8988T (cell line): ENCODE measurements at places on chromosomes 16 and 17.
A peak's percentile ranks its signal among the peaks of the same experiment; 100 is the strongest.

DNA sequence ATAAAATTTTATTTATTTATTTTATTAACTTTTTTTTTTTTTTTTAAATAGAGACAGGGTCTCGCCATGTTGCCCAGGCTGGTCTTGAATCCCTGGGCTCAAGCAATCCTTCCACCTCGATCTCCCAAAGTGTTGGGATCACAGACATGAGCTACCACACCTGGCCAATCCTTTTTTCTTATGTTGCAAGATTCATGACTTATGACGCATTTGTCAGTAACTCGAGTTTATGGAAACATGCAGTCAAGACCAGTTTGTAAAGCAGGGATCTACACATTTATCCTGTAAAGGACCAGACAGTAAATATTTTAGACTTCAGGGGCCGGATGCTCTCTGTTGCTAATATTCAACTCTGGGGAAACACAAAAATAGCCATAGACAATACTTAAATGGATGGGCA lies 9.4 kb upstream of the MAP2K6 start:
- DNase-seq: no peak

GRCh38 chr17:32588982-32589381 lies 102.2 kb downstream of the CDK5R1 start:
- DNase-seq: peak; percentile 28

GRCh38 chr16:87048730-87049115 lies 268.5 kb downstream of the C16orf95 start:
- DNase-seq: no peak

DNA sequence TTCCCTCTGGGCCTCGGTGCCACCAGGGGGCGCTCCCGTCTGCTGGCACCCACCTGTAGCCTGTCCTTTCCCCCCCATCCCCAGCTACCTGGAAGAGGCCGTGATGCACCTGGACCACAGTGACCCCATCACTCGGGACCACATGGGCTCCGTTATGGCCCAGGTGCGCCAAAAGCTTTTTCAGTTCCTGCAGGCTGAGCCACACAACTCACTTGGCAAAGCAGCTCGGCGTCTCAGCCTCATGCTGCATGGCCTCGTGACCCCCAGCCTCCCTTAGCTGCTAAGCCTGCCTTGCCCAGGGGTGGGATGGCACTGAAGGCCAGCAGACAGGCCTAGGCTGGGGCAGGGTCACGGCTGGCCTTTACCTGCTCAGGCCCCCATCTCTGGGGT lies 818 bp upstream of the NRN1L start:
- peak; percentile 97 for DNase-seq

GRCh38 chr16:84199861-84200260 lies 8.9 kb downstream of the ADAD2 start:
- DNase-seq: no peak

- peak; percentile 96 for DNase-seq
These were observed 3.5 kb upstream of the PKMYT1 start for GRCh38 chr16:2983706-2984136.

DNA sequence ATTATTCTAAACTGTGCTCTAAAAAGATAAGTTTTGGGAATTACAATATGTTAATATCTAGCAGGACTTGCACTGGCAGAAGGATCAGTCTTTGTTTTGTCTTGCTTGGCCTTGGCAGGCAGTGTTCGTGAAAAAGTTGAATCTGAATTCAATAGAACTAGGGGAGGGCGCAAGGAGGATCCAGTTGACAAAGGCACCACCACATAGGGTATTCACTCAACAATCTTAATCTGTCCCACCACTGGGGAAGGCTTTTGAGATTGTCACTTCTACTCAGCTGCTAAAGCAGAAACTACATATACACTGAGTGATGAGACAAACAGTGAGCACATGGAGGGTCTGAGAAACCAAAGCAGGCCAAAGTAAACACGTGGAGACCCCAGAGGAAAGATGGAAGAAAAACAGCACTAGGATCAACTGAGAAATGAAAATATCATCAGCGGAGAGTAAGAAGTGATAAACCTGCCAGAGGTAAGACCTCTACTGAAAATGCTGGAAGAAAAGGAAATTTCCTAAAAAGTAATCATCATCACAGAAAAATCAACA lies 2.4 kb downstream of the AMFR start:
- DNase-seq: no peak

DNA sequence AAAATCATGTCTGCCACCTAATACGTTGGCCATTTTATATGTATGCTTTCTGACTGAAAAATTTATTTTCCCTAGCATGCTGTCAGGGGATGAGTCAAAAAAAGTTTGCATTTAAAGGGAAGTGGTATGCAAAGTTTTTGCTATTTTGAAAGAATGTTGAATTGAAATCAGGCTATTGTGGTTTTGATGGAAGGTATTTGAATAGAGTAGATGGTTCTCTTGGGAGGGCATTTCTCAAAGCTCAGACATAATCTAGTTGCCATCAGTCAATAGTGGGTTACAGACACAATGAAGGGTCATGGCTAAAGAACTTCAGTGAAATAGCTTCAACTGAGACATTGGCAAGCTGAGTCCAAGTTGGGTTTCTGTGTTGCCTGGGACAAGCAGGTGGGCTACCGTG lies 102.4 kb downstream of the MAP2K6 start:
- DNase-seq: no peak

DNA sequence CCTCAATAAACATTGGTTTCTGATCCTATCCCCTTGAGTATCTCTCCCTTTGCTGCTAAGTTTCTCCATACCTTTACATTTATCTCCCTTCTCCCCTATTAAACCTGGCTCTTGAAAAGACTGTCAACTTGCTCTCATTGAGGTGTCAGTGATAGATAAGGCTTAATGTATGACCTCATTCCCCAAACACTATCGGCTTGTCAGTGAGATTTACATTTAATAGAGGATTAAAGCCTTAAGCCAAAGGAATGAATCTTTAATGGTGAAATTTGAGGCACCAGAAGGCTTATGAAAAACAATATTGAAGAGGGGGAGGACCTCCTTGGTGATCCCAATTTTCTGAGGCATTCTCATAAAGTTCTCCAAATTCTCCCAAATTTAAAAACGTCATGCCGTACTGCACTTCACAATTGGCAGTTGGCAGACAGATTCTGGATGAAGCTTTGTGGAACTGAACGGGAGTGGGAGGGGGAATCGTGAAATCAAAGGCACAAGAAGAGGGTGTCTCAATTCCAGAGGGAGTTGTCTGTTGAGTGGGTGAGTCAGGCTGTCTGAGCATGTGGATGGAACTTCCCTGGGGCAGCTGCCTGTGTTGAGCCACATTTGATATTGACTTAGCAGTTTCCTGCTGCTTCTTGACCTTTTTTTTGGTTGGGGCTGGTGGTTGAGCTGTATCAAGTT lies 478.8 kb downstream of the NPIPA7 start:
- DNase-seq: no peak

DNA sequence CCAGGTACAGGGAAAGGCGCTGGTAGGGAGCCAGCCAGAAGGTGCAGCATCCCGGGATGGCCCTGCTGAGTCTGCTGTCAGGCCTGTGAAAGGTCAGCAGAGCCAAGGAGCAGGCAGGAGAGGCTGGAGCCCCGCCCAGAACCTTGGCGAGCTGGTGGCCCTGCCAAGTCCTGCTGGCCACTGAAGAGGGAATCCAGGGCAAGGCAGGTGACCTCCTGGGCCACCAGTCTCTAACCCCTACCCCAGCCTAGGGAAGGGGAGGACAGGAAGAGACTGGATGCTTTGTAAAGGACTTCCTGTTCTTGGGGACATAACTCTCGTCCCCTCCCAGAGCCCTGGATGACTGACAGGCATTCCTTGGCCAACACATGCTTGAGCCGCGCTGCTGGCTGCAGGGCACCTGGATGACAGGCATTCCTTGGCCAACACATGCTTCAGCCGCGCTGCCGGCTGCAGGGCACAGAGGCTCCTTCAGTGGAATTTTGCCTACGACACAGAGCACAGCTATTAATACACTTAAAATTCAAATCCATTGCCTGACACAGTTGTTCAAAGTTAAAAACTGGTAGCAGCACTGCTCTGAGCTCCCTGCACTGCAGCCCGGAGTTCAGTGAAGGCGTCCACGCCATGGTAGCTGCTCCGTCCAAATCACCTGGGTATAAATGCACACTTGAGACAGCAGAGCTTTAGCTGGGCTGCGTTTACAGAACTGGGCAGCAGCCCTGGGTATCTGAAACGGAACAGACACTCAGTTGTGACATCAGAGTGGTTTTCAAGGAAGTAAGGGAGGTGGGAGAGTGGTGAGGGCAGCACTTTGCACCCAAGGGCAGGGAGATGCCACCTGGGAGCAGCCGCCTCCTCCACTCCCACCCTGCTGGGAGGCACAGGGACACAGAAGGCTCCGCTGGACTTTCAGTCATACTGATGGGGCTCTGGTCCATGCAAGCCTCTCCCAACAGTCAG lies 2.0 kb upstream of the BRICD5 start:
- DNase-seq: peak; percentile 86

- peak; percentile 49 for DNase-seq
These were observed 1.2 kb upstream of the MIF4GD start for GRCh38 chr17:75271955-75272847.

GRCh38 chr17:29640981-29641642 lies 18.4 kb upstream of the CORO6 start:
- no peak for DNase-seq

DNA sequence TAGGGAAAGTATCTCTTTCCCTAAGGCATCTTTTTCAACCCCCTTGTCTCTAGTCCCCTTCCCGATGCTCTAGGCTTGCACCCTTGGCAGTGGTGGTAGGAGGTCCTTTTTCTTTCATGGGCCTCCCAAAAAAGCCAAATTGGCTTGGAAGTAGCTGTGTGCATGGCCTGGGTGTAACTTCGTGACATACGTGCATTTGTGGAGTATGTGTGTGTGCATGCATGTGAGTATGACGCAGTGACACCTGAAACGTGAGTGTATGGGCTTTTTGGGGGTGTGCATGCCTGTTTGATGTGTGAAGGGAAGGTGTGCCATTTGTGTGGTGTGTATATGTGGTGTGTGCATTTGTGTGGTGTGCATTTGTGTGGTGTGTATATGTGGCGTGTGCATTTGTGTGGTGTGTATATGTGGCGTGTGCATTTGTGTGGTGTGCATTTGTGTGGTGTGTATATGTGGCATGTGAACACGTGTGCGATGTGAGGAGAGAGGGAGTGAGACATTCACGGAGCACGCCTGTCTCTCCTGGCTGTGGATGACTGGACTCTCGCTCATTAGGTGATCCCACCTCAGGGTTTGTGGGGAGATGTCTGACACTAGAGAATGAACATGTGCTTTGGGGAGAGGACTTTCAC lies 15.7 kb downstream of the IGFBP4 start:
- no peak for DNase-seq

DNA sequence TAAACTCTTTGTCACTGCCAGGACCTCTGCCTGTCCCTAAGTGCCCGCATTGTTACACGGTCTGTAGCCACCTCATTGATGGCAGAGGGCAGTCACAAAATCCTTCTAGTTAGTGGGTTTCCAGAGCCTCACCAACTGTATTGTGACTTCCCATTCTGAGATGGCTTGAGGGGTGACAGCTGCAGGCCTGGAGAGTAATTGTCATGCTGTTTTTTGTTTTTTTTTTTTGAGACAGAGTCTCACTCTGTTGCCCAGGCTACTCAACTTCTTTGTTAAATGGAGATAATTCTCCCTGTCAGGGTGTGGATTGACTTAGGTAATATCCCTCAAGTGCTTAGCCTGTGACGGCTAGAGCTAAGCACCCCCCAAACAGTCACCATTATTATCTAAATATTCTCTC lies 77.9 kb downstream of the SDR42E1 start:
- DNase-seq: no peak

DNA sequence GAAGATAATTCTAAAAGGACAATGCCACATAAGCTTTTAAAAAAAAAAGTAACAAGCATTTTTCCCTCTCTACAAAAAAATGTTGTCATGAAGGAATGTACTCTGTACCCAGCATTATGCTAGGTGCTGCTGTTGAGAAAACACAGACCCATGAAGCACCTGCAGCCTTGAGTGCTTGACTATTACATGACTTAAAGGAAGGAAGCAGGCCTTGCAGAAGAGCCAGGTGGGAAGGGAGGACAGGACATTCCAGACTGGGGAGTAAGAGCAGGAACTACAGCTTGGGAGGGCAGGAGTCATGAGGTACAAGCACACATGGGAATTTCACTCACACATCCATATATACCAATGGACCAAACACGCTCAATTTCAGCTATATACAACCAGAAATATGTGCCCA lies 3.8 kb downstream of the MYO1D start:
- no peak for DNase-seq

- no peak for DNase-seq
These were observed 13.4 kb downstream of the NATD1 start for GRCh38 chr17:21239680-21240368.

GRCh38 chr17:43529947-43530287 lies 16.2 kb downstream of the ETV4 start:
- DNase-seq: no peak

GRCh38 chr17:62444063-62444462 lies 20.4 kb downstream of the METTL2A start:
- DNase-seq: no peak

DNA sequence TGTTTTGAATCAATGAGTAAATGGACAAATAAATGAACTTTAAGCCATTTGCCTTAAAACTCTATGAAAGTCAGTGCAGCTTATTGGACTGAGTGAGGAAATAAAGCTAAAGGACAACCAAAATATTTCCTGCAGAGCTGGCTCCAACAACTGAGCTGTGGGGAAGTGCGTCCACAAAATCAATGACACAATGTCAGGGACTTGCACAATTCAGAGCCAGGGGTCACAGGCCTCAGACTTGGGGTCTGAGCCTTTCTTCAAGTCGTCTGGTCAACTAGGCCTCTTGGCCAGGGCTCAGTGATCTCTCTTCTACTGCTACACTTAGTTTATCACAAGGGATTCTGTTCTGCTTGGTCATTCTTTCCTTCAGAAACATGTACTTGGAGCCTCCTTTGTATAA lies 26.2 kb upstream of the RHBDL3 start:
- DNase-seq: no peak

DNA sequence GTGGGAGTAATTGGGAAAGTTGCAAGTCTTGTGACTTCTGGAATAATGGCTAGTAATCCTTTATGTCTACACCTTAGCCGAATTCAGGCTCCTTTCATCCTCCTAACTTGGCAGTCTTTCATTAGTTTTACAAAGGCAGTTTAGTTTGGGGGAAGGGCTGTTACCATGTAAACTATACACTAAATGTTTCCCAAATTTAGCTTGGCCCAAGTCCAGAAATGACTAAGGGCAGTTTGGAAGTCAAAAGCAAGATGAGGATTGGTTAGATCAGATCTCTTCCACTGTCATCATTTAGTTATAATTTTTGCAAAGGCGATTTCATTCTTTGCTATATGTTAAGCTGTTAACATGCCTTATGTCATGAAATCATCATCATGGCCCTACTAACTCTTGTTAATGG lies 115.4 kb upstream of the CACNG3 start:
- no peak for DNase-seq

GRCh38 chr16:50534091-50534490 lies 14.1 kb upstream of the NKD1 start:
- DNase-seq: no peak

GRCh38 chr17:40617678-40618240 lies 29.9 kb downstream of the SMARCE1 start:
- no peak for DNase-seq

GRCh38 chr17:43911904-43912303 lies 4.6 kb upstream of the MPP2 start:
- no peak for DNase-seq

GRCh38 chr17:78379131-78379491 lies 662 bp downstream of the PGS1 start:
- DNase-seq: no peak
